ENCODE measurements at places on chromosomes 1 and 21. TPM values are rescaled to one million over a fixed set of nuclear protein-coding genes. Genes with fewer than 3 reads are reported as not detected.

Gene B3GALT5
- 0.37 TPM for total RNA-seq

Gene SYPL2
- total RNA-seq = not detected

Gene CHI3L2
- 0.89 TPM for total RNA-seq

Gene VWA5B1
- total RNA-seq = not detected

Gene TMEM269
- total RNA-seq = not detected

Gene SLC9C2
- total RNA-seq = 0.46 TPM

Gene IGSF3
- 0.89 TPM for total RNA-seq

Gene BEND5
- 0.60 TPM for total RNA-seq

Gene EDARADD
- total RNA-seq = not detected

Gene CELA3B
- not detected for total RNA-seq

Gene IL19
- not detected for total RNA-seq

Gene UTS2
- total RNA-seq = not detected

Gene TRABD2B
- 0.14 TPM for total RNA-seq

Gene SRM
- total RNA-seq = 69.2 TPM

Gene SRGAP2
- total RNA-seq = 82.3 TPM

Gene ATAD3C
- total RNA-seq = 0.09 TPM

Gene DAB1
- total RNA-seq = under 0.01 TPM

Gene HIPK1
- total RNA-seq = 27.3 TPM

Gene NHLH1
- not detected for total RNA-seq

Gene DENND1B
- 8.3 TPM for total RNA-seq

Gene FAM151A
- total RNA-seq = not detected

Gene IL20
- total RNA-seq = not detected

Gene ANGPTL1
- total RNA-seq = 4.8 TPM

Gene SPEN
- 24.9 TPM for total RNA-seq

Gene SLC45A1
- 2.9 TPM for total RNA-seq

Measured in smooth muscle cell of the umbilical artery (primary cell).